ENCODE measurements at places on chromosomes 6 and 20.

DNA sequence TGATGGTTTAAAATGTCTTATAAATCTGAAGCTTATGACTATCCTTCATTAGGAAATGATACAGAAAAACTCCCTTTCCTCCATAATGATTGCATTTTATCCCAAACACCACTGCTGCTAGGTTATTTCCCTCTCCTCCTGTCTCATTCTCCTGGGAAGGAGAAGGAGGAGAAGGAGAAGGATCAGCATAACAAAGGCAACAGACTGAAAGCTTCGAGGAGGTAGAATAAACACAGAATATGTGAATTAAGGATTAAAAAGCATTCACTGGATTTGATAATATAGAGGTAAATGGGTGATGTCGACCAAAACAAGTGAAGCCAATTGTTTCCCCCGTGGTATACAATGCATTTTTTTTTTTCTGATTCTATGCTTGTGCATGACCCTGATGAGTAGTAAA lies 82.0 kb downstream of the WASF1 start:
- no peak for DNase-seq

- DNase-seq, result peak; percentile 23
These were observed 1.3 kb downstream of the NUP153 start for GRCh38 chr6:17705428-17705777.

DNA sequence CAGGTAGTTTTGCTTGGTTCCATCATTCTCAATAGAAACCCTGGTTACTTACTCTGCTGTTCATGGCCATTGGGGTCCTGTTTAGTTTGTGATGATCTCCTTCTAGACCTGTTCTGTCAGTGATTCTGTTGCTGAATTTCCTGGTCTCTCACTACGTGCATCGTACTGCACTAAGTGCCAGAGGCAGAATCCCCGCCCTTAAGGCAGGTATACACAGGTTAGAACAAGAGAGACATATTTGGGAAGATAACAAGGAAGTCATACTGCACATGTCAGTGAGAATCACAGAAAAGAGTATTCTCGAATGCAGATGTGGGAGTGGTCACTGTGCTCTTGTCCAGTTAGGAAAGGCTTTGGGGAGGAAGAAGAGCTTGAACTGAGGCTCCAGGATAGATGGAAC lies 148.1 kb upstream of the MYLIP start:
- no peak for DNase-seq

GRCh38 chr20:5596401-5597193 lies 153.6 kb upstream of the SHLD1 start:
- no peak for DNase-seq

DNA sequence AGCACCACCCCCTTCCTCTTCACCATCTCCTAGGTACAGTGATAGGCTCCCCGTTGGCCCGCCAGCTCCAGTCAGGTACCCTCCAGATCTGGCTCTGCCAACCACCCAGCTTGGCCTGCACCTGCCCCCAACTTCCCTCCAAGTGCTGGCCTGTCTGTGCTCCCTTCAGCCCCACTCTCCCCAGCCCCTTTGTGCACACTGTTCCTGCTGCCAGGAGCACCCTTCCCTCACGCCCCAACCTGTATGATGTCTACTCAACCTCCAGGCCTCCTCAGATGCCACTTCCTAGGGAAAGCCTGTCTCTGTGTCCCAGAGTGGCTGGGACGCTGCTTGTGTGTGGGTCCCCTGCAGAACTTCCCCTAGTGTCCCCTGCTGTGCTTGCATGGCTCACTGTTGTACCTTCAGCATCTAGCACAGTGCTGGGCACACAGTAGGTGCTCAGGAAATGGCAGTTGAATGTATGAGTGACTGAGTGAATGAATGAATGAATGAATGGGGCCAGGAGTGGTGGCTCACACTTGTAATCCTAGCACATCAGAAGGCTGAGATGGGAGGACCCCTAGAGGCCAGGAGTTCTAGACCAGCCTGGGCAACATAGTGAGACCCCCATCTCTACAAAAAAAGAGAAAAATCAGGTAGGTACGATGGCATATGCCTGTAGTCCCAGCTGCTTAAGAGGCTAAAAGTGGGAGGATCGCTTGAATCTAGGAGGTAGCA lies 3.0 kb downstream of the ZBP1 start:
- DNase-seq, result no peak

DNA sequence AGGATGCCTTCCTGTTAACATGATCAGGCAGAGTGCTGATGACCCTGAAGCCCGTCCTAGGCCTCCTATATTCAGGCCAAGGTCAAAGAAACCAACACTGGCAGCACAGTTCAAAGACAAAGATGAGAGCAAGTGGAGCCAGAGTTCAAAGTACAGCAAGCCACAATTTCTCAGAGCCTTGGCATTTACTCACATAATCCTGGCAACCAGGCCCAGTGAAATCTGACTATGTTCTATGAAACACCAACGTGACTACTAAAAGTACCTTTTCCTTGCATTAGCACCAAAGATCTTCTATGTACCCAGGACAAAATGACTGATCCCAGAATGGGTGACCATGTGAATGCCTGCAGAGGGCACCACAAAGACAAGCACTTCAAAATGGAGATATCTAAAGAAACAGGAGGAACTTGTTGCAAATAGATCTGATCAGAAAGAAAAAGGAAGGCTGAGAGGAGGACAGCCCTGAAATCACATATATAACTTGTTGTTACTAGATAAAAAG lies 3.9 kb downstream of the NFS1 start:
- DNase-seq, result no peak

DNA sequence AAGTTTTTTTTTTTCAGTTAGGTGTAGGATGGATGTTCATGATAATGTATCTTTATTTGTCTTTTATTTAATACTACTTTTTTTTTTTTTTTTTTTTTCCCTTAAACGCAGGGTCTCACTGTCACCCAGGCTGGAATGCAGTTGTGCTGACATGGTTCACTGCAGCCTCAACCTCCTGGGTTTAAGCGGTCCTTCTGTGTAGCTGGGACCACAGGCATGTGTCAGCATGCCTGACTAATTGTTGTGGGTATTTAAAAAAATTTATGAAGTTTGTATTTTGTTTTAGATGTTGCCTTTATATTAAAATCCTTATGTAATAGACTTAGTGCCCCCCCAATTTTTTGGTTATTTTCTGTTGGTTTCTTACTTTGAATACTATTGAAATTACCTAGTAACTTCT lies 42.6 kb downstream of the NCOA3 start:
- DNase-seq, result no peak

DNA sequence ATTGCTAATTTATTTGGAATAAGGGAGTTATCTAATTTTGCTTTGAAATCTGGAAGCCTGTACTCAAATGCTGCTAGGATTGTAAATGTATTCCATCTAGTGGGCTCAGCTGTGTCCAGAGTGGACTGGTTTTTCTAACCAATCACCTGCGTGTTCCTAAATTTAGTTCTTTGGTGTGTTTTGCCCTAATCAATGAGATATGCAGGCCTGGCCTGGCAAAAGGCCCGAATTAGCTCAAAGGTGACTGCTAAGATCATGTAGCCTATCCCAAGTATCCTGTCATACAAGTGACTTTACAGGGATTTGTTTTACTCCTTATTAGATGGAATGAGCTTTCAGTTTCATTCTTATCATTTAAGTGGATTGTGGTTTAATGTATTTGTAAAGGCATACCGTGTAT lies 51.3 kb upstream of the ARMC2 start:
- no peak for DNase-seq
